ENCODE measurements at places on chromosomes 3 and 15. TPM values are rescaled to one million over a fixed set of nuclear protein-coding genes. Genes with fewer than 3 reads are reported as not detected.
A peak's percentile ranks its signal among the peaks of the same experiment; 100 is the strongest.

Gene ACTC1
- 3,470 TPM for polyA plus RNA-seq

- DNase-seq = no peak
These were observed 184.9 kb upstream of the LRRC3B start for GRCh38 chr3:26437678-26438077.

Gene KY
- polyA plus RNA-seq = 3.4 TPM

Gene EXOSC7
- polyA plus RNA-seq = 32.8 TPM

Gene TMEM212
- polyA plus RNA-seq = not detected

DNA sequence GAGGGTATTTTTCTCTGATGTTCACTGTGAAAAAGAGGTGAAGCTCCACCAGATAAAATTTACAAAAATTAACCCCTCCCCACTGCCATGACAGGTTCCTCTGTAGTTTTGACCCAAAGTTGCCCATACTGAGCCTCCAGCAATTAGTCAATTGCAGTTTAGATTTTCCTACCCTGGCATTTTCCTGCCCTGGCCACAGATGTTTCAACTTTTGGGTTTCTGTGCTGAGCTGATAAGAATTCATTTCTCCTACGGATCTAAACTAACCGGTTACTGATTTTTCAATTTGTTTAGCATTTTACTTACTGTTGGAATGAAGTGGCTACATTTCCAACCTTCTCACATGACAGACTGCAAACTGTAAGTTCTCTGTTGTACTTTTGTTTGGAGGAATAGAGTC lies 1346.1 kb upstream of the EPHA6 start:
- DNase-seq = no peak

GRCh38 chr15:83854321-83854720 lies 200.4 kb downstream of the ADAMTSL3 start:
- no peak for DNase-seq

Gene DUOXA2
- not detected for polyA plus RNA-seq

Gene TM4SF1
- polyA plus RNA-seq = 131 TPM

DNA sequence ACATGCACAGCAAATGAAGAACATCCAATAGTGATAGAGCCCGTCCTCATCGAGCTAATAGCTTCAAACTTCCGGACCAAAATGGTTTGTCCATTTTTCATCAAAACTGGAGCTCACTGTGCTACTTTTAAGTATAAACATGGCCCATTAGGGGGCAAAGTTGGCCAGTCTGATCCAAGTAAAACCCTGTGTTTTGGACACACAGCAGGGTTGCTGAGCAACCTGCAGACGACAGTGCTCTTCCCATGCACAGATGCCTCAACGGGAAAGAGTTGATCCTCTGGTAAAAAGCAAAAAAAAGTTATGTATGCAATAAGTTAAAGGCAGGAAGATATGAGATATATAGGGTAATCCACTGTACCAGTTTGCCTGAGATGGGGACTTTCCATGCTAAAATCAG lies 244.0 kb upstream of the THBS1 start:
- no peak for DNase-seq

DNA sequence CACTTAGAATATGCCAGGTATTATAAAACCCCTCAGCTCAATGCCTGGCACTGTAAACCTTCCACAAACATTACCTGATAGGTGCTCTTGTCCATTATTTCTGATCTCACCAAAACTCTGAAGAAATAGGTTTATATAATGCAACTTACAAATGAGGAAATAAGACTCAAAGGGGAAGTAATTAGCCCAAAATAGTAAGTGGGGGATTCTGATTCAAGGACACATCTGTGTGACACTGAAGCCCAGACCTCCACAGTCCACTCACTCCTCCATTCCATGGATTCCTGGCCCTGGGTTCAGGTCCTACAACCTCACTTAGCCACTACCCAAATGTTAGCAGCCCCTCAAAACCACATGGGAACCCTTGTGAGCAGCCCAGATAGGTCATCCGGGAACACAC lies 49.9 kb downstream of the TRANK1 start:
- DNase-seq = no peak

DNA sequence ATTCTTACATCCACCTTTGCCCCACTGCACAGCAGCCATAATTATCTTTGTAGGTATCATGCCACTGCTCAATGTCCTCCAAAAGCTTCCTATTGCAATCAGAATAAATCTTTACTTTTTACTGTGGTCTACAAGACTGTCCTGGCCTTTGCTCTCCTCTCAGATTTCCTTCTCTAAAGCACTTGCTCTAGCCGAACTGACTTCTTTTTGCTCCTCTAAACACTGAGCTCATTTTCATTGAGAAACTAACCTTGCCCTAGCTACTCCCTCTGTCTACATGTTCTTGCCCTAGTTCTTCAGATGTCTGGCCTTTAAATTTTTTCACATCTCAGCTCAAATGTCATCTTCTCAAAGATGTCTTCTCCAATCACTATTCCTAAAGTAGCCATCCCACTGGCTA lies 342.8 kb downstream of the TBC1D5 start:
- no peak for DNase-seq

GRCh38 chr3:69993757-69994156 lies 5.8 kb upstream of the SAMMSON start:
- no peak for DNase-seq

GRCh38 chr3:185732782-185733181 lies 92.1 kb downstream of the IGF2BP2 start:
- DNase-seq = no peak

GRCh38 chr3:9225268-9225667 lies 24.2 kb downstream of the SRGAP3 start:
- no peak for DNase-seq

GRCh38 chr3:99659951-99660350 lies 21.6 kb downstream of the COL8A1 start:
- no peak for DNase-seq

- no peak for DNase-seq
These were observed 81.7 kb upstream of the NUDT16 start for GRCh38 chr3:131299836-131300235.

Gene ACP3
- polyA plus RNA-seq = 0.22 TPM

DNA sequence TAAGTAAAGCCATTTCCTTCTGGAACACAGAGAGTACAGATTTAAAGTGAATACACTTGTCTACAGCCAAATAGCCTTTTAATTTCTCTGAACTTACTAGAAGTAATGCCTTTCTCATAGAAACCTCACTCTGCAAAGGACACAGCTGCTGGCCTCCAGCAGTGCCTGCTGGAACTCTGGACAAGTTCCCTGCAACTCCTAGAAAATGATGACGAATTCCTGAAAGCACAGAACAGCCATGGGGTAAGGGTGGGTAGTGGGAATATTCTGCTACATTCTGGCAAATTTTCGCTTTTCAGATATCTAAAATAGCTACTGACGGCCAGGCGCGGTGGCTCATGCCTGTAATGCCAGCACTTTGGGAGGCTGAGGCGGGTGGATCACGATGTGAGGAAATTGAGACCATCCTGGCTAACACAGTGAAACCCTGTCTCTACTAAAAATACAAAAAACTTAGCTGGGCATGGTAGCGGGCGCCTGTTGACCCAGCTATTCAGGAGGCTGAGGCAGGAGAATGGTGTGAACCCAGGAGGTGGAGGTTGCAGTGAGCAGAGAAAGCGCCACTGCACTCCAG lies 34.4 kb downstream of the RYK start:
- DNase-seq = no peak

DNA sequence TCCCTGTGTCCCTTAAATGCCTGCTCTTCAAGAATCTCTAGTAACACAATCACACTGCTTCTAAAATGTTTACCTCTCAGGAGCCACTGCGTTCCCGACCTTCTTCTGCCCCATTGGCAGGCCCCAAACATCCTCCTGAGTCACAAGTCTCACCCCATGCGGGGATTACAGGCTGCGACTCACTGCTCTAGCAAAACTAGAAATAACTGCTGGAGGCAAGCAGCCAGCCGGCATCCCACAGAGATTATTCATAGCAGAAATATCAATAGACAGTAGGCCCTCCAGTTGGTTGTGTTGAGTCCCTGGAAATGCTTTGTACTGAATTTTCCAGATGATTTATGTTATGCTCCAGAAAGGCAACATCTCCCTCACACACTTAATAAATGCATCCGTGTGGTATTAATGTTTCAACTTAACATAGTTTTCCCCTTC lies 64.8 kb downstream of the RFTN1 start:
- peak; percentile 44 for DNase-seq

Gene PPM1L
- 4.4 TPM for polyA plus RNA-seq

Gene KBTBD12
- 5.1 TPM for polyA plus RNA-seq

- no peak for DNase-seq
These were observed 12.7 kb downstream of the TICRR start for GRCh38 chr15:89587955-89588354.

Gene ZMYND10
- polyA plus RNA-seq = 0.20 TPM

- no peak for DNase-seq
These were observed 54.1 kb upstream of the ATP2C1 start for GRCh38 chr3:130839813-130840212.

- DNase-seq = no peak
These were observed 5.0 kb downstream of the C2CD4A start for GRCh38 chr15:62071711-62072308.

- DNase-seq = no peak
These were observed 70.4 kb upstream of the ARHGEF26 start for GRCh38 chr3:154050766-154051165.

GRCh38 chr3:128879991-128880390 lies 571 bp downstream of the ACAD9 start:
- DNase-seq = no peak

GRCh38 chr15:92907896-92908712 lies 8.0 kb downstream of the CHD2 start:
- DNase-seq = no peak

DNA sequence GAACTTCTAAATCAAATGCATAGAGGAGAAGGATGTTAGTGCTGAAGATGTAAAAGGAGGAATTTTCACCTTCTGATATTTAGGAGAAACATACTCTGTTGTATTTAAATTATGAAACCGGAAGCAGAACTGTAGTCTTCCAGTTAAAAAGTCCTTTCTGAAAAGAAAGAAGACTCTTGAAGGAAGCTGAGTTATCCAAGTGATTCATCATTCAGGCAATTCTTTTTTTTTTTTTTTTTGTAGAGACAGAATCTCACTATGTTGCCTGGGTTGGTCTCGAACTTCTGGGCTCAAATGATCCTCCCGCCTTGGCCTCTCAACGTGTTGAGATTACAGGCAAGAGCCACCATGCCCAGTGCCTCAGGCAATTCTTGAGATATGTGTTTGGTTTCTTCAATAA lies 424.8 kb upstream of the TPM1 start:
- no peak for DNase-seq

Gene DAZL
- not detected for polyA plus RNA-seq

DNA sequence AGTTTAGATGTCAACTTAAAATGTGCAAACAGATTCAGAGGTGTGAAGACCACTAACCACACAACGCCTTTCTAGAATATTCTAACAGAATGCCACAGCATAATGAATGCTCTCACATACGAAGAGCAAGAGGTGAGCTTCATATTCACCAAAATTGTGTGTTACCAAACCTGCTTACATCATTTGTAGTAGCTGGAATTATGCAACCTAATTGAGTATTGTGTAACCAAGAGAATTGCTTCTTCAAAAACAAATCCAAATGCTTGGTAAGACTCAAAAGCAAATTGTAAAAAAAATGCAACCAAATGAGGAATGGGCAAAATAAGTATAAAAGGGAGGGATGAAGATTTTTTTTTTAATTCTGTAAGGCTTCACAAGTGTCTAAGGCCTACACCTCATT lies 160.7 kb downstream of the TAFA4 start:
- no peak for DNase-seq

Gene MYZAP
- polyA plus RNA-seq = 197 TPM

DNA sequence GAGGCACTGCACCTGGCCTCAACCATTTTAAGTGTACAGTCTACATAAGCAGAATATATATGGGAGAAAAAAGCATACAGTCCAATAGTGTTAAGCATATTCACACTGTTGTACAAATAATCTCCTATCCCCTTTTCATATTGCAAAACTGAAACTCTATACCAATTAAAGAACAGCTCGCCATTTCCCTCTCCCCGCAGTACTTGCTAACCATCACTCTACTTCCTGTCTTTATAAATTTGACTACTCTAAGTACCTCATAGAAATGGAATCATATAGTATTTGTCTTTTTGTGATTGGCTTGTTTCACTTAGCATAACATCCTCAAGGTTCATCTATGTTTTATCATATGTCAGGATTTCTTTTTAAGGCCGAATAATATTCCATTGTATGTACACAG lies 21.6 kb upstream of the TASOR start:
- no peak for DNase-seq

GRCh38 chr3:16140116-16140893 lies 34.2 kb upstream of the GALNT15 start:
- DNase-seq = peak; percentile 25

Gene HACD2
- polyA plus RNA-seq = 8.1 TPM

Gene SLC51A
- polyA plus RNA-seq = 1.0 TPM

- DNase-seq = no peak
These were observed 61.0 kb downstream of the TOP2B start for GRCh38 chr3:25603703-25604102.

DNA sequence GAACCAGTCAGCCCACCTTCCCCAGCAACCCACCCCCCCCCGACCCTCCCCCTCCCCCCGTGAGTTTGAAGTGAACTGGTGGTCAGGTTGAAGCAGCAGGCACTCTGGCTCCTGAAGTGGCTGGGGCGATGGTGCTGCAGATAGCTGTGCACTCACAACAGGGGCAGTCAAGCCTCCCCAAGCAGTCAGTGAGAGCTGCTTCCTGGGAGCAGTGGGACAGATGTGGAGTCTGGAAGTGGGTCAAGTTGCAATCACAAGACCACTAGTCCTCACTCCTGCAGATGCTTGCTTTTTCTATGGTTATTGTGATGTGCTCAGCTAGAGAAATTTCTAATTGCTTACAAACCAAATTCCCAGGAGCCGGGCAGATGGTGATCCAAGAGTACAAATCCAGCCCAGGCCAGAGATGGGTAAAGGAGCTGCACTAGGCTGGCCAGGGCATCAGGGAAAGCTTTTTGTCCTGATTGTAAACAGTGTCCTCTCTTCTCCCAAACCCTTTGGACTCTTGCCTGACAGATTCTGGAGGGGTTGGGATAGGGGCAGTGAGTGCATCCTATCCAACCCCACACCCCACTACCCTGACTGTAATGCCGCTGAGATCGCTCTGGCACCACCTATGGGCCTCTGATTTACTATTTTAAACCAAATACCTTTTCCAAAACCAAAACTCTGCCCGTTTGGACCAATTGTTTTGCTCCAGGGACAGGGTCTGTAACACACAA lies 9.8 kb upstream of the CLPX start:
- no peak for DNase-seq

GRCh38 chr3:37995652-37996641 lies 5.4 kb downstream of the VILL start:
- DNase-seq = no peak

Gene FEZF2
- not detected for polyA plus RNA-seq

Gene A4GNT
- not detected for polyA plus RNA-seq

GRCh38 chr3:89419647-89420241 lies 312.3 kb downstream of the EPHA3 start:
- peak; percentile 67 for DNase-seq

GRCh38 chr3:56914646-56915045 lies 112.9 kb upstream of the ARHGEF3 start:
- no peak for DNase-seq

- no peak for DNase-seq
These were observed 163.3 kb upstream of the MBNL1 start for GRCh38 chr3:152105446-152105845.

Gene SCN11A
- polyA plus RNA-seq = 0.01 TPM

Measured in heart right ventricle (tissue), 16 donors.